ENCODE measurements at places on chromosomes 7 and 10. TPM values are rescaled to one million over a fixed set of nuclear protein-coding genes. Genes with fewer than 3 reads are reported as not detected.

Gene PCDH15
- not detected for total RNA-seq

Gene LRRC17
- total RNA-seq: 6.2 TPM

Gene SEMA3C
- 84.8 TPM for total RNA-seq

Gene SAP25
- 0.62 TPM for total RNA-seq

Gene AMPH
- 0.25 TPM for total RNA-seq

- DNase-seq: no peak
These were observed 274.4 kb downstream of the IPMK start for GRCh38 chr10:57993302-57993701.

Data from kidney epithelial cell (primary cell).